Fibroblast of skin of right biceps (primary cell): ENCODE measurements at places on chromosomes 1 and 21.

DNA sequence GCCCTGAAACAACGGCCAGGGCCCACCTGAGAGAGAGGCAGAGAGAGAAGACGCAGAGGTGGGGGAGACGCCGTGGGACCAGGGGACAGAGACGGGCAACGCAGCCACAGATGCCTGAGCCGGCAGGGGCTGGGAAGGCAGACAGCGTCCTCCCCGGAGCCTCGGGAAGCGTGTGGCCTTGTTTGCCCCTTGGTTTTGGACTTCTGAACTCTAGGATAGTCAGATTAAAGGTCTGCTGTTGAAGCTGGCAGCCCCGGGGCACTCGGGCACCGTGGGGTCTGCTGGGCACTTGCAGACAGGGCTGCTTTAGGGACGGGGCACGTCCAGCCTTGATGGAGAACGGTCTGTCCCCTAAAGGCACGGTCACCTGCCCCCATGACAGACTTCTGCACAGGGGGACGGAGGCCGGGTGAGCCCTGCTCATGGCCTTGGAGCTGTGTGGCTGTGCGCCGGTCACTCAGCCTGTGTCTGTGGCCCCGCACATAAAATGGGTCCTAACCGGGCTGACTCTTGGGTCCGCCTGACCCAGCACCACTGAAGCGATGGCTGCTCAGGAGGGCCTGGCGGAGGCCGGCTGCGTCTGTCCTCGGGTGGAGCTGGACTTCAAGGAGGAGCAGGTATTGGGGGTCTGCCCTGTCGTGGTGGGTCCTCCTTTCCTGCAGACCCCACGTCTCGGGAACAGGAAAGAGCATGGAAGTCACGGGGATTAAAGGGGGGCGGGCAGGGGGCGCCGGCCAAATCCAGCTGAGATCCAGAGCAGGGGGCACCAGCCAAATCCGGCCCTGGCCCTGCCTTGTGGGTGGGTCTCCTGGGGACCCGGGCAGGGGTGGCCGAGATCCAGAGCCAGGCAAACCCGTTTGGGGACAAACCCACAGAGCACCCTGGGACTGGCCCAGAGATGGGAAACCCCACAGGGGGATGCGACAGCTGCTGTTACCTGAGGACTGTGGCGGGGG is 9.6 kb upstream of the RNF223 start:
- DNase-seq, result no peak

- peak; percentile 75 for DNase-seq
Measured at GRCh38 chr1:111747282-111747734, 8.1 kb upstream of the INKA2 start.

- DNase-seq, result peak; percentile 27
Measured at GRCh38 chr1:211118407-211119102, 15.4 kb downstream of the KCNH1 start.

DNA sequence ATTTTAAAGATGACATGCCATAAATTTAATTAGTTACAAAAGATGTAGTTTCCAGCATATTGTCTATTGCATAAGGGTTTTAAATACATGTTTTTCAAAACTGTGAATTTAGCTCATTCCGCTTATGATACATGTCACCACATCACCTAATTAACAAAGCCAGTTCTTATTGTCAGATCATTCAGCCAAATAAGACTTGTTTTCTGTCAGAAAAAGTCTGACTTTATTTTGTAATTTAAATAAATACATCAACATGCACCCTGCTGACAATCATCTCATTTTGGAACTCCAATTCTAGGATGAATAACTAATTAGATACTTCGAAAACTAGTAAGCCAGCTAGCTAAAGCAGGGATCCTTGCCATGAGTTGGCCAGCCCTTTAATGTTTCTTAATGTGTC is 110.9 kb upstream of the APP start:
- DNase-seq, result no peak

DNA sequence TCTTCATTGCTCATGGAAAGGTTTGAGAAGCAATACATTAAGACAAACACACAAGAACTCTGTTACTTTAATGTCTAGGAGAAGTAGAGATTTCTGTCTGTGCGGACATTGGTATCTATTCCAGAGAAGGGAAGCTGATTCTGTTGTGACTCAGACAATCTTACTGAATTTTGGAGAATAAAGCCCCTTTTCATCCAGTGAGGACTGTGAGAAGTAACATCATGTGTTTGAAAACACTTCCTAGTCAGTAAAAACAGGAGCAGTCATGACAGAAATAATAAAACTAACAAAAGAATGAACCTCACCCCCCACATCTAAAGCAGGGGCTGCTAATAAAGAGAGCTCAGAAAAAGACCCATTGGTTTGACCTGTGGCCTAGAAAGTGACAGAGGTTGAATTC is 46.6 kb downstream of the NEK7 start:
- no peak for DNase-seq

DNA sequence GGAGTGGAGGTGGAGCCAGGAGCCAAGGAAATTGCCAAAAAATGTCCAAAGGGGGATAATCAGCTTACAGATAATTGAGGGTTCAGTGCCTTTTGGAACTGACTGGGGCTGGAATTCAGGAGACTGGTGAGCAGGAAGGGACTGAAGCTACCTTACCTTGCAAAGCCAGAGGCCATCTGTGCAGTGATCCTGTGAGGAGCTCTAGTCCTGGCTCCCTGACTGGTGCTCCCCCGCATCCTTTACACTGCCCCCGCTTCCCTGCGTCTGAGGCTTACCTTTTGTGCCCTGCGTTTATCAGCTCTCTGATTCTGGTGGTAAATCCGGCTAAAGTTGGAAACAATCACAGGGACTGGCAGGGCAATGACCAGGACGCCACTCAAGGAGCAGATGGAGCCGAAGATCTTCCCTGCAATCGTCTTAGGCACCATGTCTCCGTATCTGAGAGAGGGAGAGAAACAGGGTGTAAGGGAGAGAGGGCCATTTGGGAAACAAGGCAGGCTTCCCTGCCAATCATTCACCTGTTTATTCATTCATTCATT is 31.0 kb downstream of the DDX20 start:
- DNase-seq, result no peak

GRCh38 chr1:185585770-185586169 is 148.4 kb upstream of the HMCN1 start:
- DNase-seq, result no peak

DNA sequence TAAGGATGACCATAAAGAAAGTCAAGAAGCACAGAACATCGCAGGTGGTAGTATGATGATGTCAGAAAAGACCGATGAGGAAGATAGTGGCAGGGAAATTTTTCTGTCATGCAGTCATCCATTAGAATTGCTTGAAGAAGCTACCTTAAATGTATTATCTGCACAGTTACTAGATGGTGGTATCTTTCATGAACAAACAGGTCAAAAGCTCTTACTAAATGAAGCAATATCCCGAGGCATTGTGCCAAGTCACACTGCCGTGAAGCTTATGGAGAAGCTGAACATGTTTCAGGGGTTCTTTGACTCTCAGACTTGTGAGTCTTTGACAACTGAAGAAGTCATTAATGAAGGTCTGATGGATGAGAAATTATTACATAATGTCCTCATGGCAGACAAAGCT is 128.8 kb downstream of the MACF1 start:
- no peak for DNase-seq

DNA sequence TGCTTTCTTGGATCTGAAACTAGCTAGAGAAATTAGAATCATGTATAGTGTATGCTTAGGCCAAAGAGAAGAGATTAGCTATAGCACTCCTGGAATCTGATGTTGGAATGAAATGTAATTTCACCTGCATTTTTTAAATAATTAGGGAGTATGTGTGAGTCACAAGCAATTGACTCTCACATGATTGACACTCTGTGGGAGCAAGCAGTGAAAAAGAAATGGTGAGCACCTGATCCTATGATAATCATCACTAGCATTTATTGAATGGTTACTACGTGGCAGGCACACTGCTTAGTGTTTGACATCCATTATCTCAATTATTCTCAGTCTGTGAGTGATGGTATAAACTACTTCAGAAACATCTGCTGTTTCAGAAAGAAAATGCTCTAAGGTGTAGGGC is 176.6 kb downstream of the NRIP1 start:
- no peak for DNase-seq

- DNase-seq, result no peak
Measured at GRCh38 chr1:15090373-15090772, 63.2 kb upstream of the TMEM51 start.

GRCh38 chr1:3469849-3470649 is 15.6 kb downstream of the ARHGEF16 start:
- DNase-seq, result no peak

DNA sequence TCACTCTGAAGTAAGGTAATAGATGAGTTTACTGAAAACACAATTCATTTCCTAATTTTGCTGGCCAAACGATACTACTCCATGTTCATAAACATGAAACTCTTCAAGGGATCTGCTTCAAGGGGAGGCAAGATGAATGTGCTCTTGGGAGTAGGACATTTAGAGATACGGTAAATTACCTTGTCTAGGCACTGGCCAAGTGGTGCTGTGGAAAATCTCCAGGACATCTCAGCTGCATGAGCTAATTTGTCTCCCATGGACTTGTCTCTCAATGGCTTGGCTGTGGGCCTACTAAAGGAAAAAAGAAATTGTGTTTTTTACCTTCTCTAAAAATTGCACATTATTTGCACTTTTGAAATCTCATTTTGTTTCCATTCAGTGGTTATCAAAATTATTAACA is 780.6 kb downstream of the LTN1 start:
- DNase-seq, result no peak

- DNase-seq, result no peak
Measured at GRCh38 chr21:43658769-43659135, 536 bp downstream of the HSF2BP start.

DNA sequence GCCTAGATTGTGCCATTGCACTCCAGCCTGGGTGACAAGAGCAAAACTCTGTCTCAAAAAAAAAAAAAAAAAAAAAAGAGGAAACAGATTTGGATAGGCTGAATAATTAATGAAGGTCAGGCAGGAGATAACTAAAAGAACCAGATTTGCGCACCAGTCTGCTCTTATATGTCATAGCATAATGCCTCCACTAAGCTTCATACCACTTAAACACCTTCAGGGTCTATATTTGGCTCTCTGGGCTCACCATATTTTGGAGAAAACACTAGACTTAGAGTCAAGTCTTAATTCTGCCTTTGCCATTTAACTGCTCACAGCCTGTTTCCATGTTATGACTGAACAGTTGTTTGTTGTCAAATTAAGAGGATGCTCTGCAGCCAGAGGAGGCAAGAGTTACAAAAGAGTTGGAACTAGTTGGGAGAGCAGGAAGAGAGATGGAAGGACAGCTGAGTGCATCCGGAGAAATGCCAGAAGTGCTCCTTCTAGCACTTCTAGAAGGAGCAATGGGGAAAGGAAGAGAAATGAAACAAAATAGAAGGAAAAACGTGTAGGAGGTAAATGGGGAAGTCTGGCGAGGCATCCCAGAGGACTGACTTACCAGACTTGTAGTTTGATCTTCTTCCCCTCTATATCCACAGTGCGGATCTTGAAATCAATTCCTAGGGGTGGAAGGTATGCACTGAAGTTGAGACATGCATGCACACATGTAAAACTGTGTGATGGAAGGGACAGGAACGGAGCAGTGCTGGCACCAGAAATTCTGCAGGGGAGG is 1.8 kb downstream of the RAB13 start:
- no peak for DNase-seq

DNA sequence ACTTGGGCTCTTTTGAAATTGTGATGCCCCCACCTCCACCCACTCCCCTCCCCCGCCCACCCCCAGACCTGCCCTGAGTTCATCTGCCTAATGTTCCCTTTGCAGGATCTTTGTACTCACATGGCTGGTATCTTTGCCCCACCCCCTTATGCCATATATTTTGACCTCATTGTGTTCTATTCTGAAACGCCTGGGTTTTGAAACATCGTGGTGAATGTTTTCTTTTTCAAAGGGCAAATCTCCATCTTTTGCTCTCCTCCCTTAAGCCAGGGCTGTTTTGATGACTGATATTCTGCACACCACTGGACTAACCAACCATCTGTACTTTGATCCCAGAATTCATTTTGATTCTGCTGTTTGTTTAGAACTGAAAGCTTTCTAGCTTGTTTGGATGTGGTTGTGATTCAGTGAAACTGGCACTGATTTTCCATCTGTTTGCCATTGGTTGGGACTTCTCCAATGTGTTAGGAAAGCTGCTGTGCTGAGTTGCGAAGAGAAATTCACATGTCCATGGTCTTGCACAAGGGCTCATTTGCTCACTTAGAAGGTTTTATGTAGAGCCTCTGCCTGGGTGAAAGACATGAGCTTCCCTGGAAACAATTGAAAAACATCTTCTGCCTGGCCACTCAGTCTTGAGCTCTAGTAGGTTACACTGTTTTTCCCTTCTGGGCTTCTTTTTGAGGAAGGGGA is 16.5 kb downstream of the SMAP2 start:
- DNase-seq, result peak; percentile 22

DNA sequence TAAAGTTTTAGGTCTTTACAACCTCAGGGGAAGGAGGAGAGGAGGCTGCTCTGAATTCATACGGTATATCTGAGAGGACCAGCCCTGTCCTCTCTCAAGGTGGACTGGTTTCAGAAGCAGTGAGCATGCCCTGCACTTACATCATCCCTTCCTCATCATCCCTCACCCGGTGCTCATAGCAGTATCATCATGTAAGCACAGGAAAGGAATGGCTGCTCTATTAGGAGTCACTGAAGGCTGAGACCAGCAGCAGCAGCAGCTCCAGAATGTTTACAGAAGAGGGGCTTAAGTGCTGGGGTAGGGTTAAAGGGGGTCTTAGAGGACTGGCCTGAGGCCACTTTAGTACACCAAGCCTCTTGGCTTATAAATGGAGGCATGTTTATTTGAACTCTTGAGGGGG is 185.9 kb downstream of the AK5 start:
- DNase-seq, result peak; percentile 16

- peak; percentile 61 for DNase-seq
Measured at GRCh38 chr1:162873671-162874666, 13.0 kb upstream of the CCDC190 start.

DNA sequence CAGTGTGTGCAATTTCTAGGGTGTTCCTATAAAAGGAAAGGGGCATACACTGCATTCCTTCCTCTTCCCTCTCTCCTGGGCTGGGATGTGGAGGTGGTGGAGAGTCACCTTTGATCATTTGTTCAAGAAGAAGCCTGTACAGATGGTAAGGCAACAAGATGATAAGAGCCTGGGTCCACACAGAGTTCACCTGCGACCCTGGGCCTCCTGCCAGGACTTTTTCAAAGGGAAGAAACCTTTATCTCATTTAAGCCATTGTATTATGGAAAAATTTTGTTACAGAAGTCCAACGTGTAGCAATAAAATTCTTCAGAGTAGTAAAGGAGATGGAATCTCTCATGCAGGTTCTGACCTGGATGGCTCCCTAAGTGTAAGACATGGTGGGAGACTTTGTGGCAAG is 189.1 kb downstream of the MIS18A start:
- no peak for DNase-seq

- peak; percentile 1 for DNase-seq
Measured at GRCh38 chr1:191134796-191135195, 657.1 kb upstream of the BRINP3 start.

DNA sequence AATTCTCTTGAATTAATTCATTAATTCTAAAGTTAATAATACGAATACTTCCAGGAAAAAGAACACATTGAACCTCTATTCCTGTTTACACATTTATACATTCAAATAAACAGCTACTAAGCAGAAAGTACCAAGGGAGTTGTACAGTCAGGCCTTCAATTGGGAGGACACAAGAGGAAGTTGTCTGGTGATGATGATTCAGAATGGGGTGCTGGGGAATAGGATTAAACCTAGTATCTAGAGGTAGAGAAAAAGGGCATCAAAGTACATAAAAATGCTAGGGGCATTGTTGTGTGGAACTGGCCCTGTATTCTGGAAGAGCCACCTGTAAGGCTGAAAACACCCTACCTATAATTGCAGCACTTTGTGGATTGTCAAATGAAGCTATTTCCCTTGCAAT is 71.7 kb upstream of the MROH9 start:
- no peak for DNase-seq

GRCh38 chr1:200938955-200939354 is 44.3 kb downstream of the INAVA start:
- DNase-seq, result no peak

- no peak for DNase-seq
Measured at GRCh38 chr1:195886000-195886399, 722.2 kb downstream of the KCNT2 start.
